ENCODE measurements at places on chromosomes 6 and 20.
A peak's percentile ranks its signal among the peaks of the same experiment; 100 is the strongest.

DNA sequence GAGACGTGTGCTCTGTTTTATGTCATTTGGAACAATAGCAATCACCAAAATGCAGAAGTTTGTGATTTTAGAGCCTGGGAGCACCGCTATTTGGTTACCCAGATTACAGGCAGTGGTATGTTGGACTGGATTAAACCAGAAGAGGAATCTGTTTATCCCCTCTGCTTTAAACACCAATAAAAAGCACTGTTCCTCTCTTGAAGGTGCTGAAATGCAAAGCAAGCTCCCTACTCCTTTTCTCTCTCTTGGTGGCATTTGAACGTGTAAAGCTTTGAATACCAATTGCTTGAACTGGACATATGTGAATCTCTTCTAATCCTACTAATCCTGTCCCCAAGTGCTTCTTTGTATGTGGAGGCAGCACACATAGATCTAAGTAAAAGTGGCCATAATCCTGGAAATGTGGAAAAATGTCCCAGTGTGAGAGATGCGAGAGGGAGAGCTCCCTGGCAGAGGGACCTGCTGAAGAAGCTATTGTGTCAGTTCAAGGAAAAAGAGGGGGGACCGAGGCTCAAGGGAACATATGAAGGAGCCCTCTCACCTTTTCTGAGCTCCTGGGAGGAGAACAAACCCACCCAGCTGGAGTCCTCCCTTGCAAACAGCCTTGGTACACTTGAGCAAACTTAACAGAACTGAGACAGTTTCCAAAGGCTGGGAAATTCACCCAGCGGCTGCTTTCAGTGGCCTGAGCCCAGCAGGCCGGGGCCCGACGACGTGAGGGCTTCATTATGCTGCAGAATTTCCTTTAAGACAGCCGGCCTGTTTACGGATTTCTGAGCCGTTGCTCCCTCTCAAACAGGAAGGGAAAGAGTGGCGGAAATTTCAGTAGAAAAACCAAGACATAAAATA, 18.8 kb upstream of the OLIG3 start:
- no peak for DNase-seq

DNA sequence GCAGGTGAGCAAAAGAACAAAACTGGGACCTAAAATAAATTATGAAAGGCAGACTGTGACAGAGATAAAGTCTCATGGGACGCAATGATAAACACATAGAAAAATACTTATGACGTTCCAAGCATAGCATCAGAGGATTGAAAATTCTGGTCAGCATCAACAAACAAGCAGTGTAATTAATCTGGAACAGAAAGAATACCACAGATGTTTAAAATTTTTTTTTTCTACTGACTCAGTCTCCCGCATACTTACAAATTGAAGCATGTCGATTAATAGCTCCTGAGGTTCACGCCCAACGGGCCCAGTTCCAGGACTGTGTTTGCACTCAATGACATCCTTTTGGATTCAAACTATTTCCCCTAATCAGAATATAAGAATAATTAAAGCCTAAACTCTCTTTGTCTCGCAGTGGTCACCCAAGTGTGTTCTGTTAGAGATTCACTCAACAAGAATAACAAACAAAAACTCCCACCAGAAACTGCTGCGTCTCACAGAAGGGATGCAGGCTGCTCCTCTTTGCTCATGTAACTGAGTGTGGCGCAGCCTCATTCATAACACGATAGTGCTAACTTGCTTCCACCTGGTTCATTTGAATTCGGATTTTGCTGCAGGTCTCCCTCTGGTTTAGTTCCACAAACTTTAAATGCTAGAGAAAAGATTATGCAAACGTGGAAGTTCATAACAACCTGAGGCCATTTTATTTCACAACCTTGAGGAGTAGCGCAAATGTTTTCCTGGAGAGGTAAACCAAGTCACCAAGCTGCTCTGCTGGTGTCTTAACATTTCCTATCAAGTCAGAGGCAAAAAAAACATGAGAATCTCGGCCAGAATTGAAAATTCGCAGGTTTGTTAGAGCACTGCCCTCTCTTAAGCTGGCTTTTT, 69.0 kb upstream of the CITED2 start:
- no peak for DNase-seq

DNA sequence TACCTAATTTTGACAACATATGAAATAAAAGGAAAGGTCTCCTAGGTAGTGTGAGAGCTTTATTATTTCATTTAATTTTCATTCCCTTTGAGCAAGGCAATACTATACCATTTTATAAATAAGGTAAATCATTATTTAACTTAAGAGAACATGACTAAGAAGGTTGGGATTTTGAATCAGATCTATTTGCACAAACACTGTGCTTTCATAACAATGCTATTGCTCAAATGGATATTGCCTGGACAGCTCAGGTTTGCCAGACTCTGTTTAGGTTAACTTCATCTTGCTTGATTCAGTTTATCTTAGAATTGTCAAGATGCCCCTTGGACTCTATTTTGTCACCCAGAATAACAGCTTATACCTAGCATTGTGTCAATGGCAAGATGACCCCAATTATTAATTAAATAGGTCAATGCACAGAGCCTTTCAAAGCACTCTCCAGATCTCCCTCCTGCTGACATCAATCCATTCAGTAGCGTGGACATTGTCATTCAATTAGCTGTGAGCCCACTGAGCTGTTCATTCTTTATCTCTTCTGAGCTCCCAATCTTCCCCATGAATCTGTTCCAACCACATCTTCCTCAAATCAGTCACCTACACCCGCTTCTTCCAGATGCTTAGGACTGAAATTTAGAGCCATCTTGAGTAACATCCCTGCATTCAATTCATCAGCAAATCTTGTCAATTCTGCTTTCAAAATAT, 42.1 kb upstream of the TMEM30A start:
- no peak for DNase-seq

DNA sequence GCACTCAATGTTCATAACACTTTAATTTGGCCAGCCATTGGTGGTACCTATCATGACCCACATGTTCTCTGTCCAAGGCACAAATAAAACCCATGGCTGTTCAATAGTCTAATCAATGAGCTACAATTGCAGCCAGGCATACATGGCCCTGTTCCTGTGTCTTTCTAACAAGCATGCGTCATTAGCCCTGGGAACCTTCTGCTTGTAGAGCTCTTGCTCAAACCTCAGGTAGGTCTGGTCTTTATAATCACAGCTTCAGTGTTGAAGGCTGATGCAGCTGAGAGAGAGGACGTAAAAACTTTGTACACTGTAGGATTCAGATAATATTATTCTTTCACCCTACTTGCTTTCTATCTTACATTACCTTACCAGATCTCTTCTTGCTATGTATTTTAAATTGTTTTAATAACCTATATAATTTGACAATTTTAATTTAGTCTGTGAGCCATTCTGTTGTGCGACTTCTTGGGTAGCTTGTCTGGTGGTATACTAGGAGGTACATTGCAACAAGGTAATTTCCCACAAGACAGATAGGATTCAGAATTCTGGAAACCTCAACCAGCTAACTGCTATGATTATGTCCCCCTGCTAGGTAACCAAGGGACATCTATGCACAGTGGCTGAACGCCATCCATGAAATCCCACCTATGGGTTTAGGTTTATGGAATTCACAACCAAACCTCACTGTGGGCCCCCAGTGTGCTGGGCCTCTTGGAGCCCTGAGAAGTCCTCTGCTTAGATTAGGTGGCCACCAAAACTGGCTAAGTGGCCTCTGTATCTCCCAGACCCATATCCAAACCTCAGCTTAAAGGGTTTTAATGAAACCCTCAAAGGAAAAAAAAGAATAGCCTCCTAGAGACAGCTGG, 55.4 kb upstream of the RIPOR2 start:
- DNase-seq = no peak

DNA sequence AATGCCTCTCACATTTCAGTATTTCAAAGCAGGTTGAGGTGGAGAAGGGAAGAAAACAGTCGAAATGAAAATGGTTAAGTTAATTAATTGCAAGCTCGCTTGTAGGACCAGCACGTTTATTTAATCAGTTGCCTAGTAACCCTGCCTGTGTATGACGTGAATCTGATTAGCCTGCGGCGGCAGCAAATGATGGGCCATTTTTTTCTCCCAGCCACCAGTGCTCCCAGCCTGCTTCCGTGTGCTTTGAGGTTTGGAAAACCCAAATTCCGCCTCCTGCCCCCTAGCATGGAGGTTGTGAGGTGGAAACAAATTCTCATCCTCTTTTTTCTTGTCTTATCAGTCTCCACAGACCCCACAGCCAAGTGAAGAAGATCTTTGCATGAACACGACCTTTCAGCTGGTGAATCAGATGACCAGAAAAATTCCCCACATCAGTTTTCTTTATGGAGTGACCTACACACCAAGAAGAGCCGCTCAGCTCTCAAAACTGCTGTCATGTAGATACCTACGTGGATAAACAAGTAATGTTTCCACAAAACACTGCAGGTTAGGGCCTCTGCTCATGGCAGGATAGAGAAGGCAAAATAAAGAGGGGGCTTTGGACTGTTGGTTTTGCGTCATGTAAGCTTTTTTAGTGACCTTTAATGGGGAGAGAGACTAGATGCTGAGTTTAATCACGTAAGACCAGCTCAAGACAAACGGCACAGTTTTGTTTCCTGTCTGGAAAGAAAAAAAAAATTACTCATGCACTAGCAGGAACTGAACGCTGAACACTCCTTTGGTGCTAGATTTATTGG, 572.9 kb upstream of the NOX3 start:
- peak; percentile 24 for DNase-seq

DNA sequence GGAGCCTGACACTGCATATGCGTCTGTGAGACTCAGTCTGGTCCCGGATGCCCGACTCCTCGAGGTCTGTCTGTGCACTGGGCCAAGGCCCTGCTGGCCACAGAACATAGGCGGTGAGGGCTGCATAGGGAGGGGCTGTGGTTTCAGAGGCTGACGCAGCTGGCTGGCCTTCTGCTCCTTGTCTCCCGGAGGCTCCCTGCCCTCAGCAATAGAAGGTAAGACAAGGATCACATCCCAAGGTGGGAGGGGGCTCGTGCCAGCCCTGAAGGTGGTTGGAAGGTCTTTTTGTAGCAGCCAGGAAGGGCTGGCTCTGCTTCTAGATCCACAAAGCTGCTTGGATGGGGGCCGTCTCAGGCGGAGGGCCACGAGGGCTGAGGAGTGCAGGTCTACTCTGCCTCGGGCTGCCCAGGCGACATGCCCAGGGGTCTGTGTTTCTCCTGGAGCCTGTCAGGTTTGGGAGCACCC, 239.8 kb upstream of the SULF2 start:
- DNase-seq = no peak

DNA sequence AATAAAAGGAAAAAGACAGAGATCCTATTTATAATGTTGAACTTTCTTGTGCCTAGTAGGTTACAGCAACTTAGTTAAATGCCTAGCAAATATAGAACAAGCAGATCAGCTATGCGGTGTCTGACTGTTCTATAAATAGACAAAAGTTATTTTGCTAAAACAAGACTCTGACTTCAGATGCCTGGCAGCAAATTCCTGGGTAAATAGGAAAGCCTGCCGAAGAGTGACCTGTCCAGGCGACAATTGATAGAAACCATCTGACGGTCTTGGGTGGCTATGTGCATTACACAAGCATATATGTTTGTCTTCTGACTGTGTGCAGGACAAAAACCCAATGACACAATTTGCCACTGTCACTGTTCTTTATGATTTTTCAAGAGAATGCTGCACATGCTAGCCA, 38.0 kb upstream of the PDE10A start:
- no peak for DNase-seq

- DNase-seq = no peak
Measured at GRCh38 chr6:3337521-3338350, 79.0 kb downstream of the PSMG4 start.

GRCh38 chr6:7770111-7770510, 44.2 kb downstream of the BMP6 start:
- DNase-seq = no peak

GRCh38 chr6:7851780-7852179, 58.8 kb downstream of the TXNDC5 start:
- DNase-seq = no peak

DNA sequence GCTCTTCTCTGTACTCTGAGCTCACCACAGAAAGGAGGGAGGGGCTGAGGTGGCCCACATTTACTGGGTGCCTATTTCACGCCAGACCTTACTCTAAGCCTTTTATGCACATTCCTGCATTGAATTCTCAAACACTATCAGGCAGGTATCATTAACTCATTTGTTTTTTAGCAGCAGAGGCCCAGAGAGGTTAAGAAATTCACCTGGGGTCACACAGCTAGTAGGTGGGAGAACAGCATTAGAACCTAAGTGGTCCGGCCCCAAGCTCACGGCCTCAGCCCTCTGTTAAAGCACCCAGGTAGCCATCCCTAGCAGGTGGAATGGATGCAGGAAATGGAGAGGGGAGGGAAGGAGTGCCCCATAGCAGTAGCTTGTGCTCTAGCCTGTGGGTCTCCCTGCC, 84.5 kb downstream of the GRM4 start:
- no peak for DNase-seq

DNA sequence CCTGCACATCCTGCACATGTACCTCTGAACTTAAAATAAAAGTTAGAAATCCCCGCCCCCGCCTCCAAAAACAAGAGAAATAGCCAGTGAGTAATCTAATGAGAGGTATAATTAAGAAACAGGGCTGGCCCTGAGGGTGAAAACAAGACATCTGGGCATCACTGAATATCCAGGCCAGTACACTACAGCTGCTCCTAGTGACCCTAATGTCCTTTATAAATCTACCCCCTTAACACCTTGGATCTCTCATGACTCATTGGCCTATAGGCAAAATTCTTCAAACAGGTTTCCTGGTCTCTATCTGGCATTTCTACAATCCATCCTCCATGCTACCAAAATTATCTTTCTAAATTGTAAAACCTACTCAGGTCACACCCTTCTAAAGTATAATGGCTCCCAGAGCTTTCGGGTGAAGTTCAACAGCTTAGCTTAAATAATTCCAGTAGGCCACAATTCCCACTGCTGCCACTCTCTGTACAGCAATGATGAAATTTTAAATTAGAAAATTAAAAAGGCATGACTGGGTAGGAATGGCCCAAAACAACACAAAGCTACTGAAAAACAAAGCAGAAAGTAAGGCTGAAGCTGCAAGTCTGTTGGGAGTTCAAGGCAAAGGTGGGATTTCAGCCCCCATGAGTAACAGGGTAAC, 260.9 kb downstream of the GMDS start:
- no peak for DNase-seq

- DNase-seq = no peak
Measured at GRCh38 chr6:64932486-64932885, 774.5 kb downstream of the EYS start.

- no peak for DNase-seq
Measured at GRCh38 chr6:40148882-40149573, 214.8 kb upstream of the MOCS1 start.

GRCh38 chr6:44189257-44189656, 27.5 kb upstream of the MYMX start:
- DNase-seq = no peak

GRCh38 chr6:15526212-15526701, 136.6 kb downstream of the DTNBP1 start:
- DNase-seq = no peak

- DNase-seq = peak; percentile 9
Measured at GRCh38 chr20:24149881-24150307, 161.3 kb upstream of the GGTLC1 start.

DNA sequence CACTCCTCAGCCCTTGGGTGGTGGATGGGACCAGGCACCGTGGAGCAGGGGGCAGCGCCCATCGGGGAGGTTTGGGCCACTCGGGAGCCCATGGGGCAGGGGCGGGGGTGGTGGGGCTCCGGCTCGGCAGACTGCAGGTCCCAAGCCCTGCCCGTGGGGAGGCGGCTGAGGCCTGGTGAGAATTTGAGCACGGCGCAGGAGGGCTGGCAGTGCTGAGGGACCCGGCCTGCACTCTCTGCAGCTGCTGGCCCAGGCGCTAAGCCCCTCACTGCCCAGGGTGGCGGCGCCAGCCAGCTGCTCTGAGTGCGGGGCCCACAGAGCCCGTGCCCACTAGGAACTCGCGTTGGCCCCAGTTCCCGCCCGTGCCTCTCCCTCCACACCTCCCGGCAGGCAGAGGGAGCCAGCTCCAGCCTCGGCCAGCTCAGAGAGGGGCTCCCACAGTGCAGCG, 182.1 kb upstream of the OPRM1 start:
- no peak for DNase-seq

- no peak for DNase-seq
Measured at GRCh38 chr20:60116128-60116909, 158.1 kb downstream of the CDH26 start.

Data from small intestine (tissue), 16 donors.